ENCODE measurements at places on chromosomes 2 and 18.

GRCh38 chr2:241852981-241853631 lies 5.6 kb downstream of the PDCD1 start:
- peaks cover 19% of the 10 kb centered on the region for H3K4me1 ChIP-seq
- no peak overlapping the region for H3K27ac ChIP-seq
- H3K27me3 ChIP-seq: no peaks in the 10 kb centered on the region
- peaks cover 10% of the 10 kb centered on the region for H3K36me3 ChIP-seq

DNA sequence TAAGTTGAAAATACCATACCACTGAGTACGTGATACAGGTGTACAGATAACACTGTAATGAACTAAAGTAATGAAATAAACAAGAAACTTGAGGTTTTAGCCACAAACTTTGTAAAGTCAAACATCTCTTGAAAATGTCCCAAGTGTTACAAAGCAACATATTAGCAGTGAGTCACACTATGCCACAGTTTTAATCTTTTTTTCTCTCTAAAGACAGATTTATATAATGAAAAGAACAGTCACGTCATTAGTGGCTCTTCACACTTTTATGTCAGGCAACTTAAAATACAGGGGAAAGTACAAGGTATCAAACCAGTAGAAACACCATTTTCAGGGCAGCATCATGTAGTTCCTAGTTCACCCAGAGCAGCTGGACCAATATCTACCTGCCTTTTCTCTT lies 42.1 kb downstream of the RAPH1 start:
- H3K4me1 ChIP-seq: no peaks in the 10 kb centered on the region
- no peak for ATAC-seq
- H3K27ac ChIP-seq: no peak overlapping the region
- H3K36me3 ChIP-seq: no peaks in the 10 kb centered on the region

DNA sequence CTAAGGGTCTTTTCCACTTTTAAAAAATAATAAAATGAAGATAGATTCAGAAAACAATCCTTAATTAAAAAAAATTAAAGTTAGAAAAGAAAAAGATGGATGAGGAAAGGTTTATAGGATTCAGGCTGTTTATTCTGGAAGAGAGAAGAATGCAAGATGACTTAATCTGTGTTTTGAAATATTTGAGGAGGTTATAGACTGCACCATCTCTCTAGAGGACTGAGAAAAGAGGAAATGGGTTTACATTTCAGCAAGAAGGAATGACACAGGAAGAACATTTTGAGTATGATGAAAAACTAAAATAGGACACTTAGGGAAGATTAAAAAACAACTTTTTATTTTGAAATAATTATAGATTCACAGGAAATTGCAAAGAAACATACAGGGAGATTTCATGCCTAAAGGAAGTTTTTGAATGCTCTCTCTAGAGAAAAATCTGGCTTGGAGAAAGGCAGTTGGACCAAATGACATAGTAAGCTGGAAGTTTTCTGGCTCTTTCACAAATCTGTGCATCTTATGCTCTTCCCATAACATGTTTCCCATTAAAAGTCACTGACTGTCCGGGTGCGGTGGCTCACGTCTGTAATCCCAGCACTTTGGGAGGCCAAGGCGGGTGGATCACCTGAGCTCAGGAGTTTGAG lies 75.0 kb downstream of the CERS6 start:
- peaks cover 17% of the 10 kb centered on the region for H3K4me1 ChIP-seq
- no peaks in the 10 kb centered on the region for H3K27me3 ChIP-seq
- ATAC-seq: no peak
- H3K4me3 ChIP-seq: peak overlapping the region; percentile 27

- no peaks in the 10 kb centered on the region for H3K27me3 ChIP-seq
- H3K27ac ChIP-seq: no peak overlapping the region
Measured at GRCh38 chr2:168087401-168087800, 160.0 kb downstream of the STK39 start.

- no peak for ATAC-seq
- H3K4me3 ChIP-seq: no peak overlapping the region
- H3K36me3 ChIP-seq: no peaks in the 10 kb centered on the region
Measured at GRCh38 chr2:14656146-14656545, 23.6 kb downstream of the LRATD1 start.

DNA sequence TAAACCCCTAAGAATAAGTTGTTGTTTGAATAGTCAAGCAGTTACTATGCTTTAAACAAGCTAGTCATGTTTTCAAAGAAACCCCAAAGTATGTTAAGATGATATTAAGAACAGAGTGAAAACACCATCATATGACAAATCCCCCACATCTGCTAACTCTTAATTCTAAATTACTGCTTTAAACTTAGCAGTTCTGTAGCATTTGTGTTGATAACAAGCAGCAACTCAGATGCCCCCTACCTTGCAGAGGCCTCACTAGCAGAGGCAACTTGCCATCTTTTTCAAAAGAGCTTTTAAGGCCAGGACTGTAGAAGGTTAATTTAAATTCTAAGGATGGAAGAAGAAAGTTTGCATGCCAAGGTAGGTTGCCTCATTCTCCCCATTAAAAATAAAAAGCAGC lies 376.2 kb downstream of the SETBP1 start:
- no peaks in the 10 kb centered on the region for H3K27me3 ChIP-seq
- H3K4me1 ChIP-seq: peaks cover 22% of the 10 kb centered on the region
- H3K36me3 ChIP-seq: peaks cover 72% of the 10 kb centered on the region
- peak overlapping the region; percentile 57 for H3K27ac ChIP-seq
- H3K4me3 ChIP-seq: no peak overlapping the region
- no peak for ATAC-seq

GRCh38 chr2:49111456-49111855 lies 42.9 kb downstream of the FSHR start:
- no peak overlapping the region for H3K27ac ChIP-seq
- H3K4me1 ChIP-seq: no peaks in the 10 kb centered on the region
- H3K4me3 ChIP-seq: no peak overlapping the region
- no peaks in the 10 kb centered on the region for H3K36me3 ChIP-seq

GRCh38 chr2:213863541-213863940 lies 547.3 kb upstream of the VWC2L start:
- no peak overlapping the region for H3K4me3 ChIP-seq
- H3K27me3 ChIP-seq: no peaks in the 10 kb centered on the region
- no peaks in the 10 kb centered on the region for H3K4me1 ChIP-seq
- ATAC-seq: no peak
- no peaks in the 10 kb centered on the region for H3K36me3 ChIP-seq
- no peak overlapping the region for H3K27ac ChIP-seq

- no peak overlapping the region for H3K4me3 ChIP-seq
- no peak for ATAC-seq
- H3K4me1 ChIP-seq: no peaks in the 10 kb centered on the region
- H3K36me3 ChIP-seq: no peaks in the 10 kb centered on the region
- H3K27me3 ChIP-seq: no peaks in the 10 kb centered on the region
Measured at GRCh38 chr2:33030326-33030725, 83.6 kb downstream of the LTBP1 start.

DNA sequence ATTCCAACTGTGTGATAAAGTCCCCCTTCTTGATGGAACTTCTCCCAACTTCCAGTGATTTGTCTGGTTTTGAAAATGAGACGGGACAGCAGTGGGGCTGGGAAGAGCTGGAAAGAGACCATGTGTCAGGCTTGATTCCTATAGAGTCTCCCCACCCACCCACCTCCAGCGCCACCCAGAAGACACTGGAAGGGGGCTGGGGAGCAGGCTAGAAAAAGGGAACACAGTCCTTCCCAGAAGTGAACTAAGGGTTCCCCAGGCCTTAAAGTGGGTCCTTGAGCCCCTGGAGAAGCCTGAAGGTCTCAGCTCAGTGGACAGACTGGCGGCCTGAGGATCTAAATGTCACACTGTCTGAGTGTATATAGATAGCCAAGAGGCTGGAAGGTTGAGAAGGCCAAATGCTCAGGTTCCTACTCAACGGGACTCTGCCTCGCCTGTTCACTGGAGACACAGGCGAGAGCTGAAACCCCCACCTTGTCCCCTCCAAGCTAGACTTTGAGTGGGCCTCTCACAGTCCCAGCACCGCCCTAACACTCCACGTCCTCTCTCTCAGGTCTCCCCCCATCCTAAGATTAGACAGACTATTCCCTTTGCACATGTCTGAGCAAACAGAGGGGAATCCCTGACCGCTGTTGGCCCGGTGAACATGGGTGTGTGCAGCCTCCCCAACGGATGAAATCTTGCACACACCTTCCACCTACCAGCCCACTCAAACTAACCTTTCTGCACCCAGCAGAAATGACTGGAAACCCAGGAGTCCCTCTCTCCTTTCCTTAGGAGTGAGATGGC lies 1.6 kb downstream of the PKDCC start:
- H3K27me3 ChIP-seq: peaks cover 72% of the 10 kb centered on the region
- no peak overlapping the region for H3K27ac ChIP-seq
- no peak for ATAC-seq
- H3K4me3 ChIP-seq: no peak overlapping the region

GRCh38 chr2:66235428-66235827 lies 199.5 kb upstream of the MEIS1 start:
- H3K36me3 ChIP-seq: no peaks in the 10 kb centered on the region
- H3K4me3 ChIP-seq: no peak overlapping the region
- H3K27me3 ChIP-seq: no peaks in the 10 kb centered on the region

DNA sequence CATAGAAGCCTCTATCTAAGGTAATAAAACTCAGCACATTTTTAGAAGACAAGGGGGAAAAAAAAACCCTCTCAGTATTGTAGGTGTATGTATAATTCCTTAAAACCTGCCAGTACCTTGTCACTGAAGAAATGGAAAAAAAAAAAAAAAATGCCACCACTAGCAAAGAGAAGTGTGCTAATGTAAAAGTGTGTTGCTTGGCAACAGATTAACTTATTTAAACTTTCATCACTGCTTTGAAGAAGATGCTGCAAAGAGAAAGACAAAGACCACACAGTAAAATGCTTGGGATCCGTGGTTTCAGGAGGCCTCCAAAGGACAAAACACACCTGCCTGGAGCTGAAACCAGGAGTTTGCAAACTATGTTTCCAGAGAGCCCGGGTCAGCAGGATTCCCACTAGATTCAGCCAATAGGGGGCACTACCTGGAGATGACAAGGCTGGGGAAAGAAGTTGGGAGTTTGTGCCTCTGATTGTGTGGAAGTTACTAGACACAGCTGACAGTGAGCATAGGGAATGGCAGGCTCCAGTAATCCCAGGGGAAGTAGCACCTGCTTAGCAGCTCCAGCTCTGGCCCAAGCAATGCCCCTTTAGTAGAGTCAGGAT lies 169.1 kb upstream of the TRIB2 start:
- H3K4me3 ChIP-seq: no peak overlapping the region
- no peak overlapping the region for H3K27ac ChIP-seq
- H3K4me1 ChIP-seq: peaks cover 40% of the 10 kb centered on the region
- ATAC-seq: no peak
- no peaks in the 10 kb centered on the region for H3K36me3 ChIP-seq

DNA sequence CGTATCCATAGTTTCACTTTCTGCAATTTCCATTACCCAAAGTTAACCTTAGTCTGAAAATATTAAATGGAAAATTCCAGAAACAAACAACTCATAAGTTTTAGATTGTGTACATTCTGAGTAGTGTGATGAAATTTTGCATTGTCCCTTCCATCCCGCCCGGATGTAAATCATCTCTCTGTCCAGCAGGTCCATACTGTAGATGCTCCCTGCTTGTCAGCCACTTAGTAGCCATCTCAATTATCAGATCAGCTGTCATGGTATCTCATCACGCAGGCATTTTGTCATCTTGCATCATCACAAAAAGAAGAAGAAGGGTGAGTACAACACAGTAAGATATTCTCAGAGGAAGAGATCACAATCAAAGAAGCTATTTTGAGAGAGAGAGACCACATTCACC lies 185.0 kb upstream of the STK17B start:
- no peak for ATAC-seq
- H3K27ac ChIP-seq: no peak overlapping the region
- no peaks in the 10 kb centered on the region for H3K27me3 ChIP-seq
- H3K4me3 ChIP-seq: no peak overlapping the region
- H3K4me1 ChIP-seq: no peaks in the 10 kb centered on the region

DNA sequence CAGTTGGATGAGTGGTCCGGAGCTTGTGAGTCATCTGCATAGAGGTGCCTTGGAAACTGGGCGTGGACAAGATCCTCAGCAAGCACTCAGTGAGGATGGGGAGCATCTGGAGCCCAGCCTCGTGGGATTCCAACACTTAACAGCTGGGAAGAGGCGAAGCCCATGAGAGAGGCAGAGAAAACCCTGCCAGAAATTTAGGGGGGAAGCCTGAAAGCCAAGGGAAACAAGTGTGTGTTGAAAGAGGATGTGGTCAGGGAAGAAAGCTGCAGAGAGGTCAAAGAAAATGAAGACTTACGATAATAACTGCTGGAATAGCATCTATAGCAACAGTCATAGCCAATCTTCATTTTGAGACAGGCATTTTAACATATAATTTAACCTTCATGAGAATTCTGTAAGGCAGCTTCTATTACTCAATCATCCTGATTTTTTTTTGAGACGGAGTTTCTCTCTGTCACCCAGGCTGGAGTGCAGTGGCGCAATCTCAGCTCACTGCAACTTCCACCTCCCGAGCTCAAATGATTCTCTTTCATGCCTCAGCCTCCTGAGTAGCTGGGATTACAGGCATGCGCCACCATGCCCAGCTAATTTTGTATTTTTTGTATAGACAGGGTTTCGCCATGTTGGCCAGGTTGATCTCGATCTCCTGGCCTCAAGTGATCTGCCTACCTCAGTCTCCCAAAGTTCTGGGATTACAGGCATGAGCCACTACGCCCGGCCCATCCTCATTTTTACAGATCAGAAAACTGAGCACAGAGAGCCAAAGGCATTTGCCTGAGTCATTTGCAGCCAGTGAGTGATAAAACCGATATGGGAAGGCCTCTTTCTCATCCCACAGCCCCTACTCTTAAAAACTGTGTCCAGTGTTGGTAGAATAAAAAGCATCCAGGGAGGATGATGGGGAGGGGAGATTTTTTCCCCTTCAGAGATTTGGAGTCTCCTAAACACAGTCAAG lies 214.4 kb upstream of the EPAS1 start:
- H3K4me3 ChIP-seq: no peak overlapping the region
- no peaks in the 10 kb centered on the region for H3K4me1 ChIP-seq
- H3K36me3 ChIP-seq: peaks cover 39% of the 10 kb centered on the region
- no peak overlapping the region for H3K27ac ChIP-seq
- H3K27me3 ChIP-seq: no peaks in the 10 kb centered on the region
- ATAC-seq: no peak

DNA sequence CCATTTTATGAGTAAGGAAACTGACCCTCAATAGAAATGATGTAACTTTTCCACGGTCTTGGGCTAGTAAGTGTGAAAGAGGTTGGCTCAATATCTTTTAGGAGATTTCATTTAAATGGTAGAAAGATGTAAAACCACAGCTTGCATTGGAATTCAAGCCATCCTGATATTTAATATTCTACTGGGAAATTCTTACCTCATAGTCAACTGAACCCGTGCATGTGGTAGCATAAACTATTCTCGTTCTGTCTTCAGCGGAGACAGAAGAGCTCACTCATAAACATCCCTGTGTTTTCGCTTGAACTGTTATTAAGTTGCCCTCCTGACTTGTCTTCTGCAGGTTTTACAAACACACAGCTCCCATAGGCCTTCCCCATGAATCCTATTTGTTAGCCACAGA lies 8.5 kb upstream of the SPATS2L start:
- H3K36me3 ChIP-seq: no peaks in the 10 kb centered on the region
- H3K4me3 ChIP-seq: no peak overlapping the region
- no peaks in the 10 kb centered on the region for H3K27me3 ChIP-seq
- H3K27ac ChIP-seq: no peak overlapping the region
- no peak for ATAC-seq

Data from stimulated activated memory B cell treated with anti-CD40 and anti-IgM and Interleukin-4, amounts not matched to agents 10 μg/mL and 1 μg/mL and 100 μg/mL, for 72 hours (primary cell).